ENCODE measurements at places on chromosomes 6 and 20. TPM values are rescaled to one million over a fixed set of nuclear protein-coding genes. Genes with fewer than 3 reads are reported as not detected.

CGA gene
- total RNA-seq: not detected

PTGIS gene
- 17.1 TPM for total RNA-seq

DNA sequence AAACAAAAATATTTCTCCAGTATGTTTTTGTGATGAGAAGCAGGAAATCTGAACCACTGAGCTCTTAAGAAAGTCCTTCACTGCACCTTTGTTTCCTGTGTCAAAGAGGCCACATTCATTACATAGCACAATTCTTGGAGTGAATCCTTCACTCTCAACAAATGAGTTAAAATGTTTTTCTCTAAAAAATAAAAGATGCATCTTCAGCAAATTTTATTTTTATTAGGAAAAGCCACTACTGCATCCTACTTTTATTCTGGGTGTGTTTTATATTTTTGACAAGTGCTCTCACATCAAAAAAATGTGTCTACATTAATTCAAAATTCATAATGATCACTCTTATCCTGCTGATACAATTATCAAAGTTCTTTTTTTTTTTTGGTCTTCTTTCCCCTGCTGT lies 76.3 kb downstream of the PLCB4 start:
- no peak overlapping the region for H3K27ac ChIP-seq
- DNase-seq: no peak
- no peaks in the 10 kb centered on the region for H3K4me1 ChIP-seq
- H3K4me3 ChIP-seq: no peak overlapping the region
- H3K27me3 ChIP-seq: no peaks in the 10 kb centered on the region
- H3K36me3 ChIP-seq: no peaks in the 10 kb centered on the region

VARS2 gene
- 17.4 TPM for total RNA-seq

- H3K4me3 ChIP-seq: no peak overlapping the region
- no peak for DNase-seq
- H3K36me3 ChIP-seq: no peaks in the 10 kb centered on the region
- no peak overlapping the region for H3K27ac ChIP-seq
- H3K4me1 ChIP-seq: peaks cover 15% of the 10 kb centered on the region
- H3K27me3 ChIP-seq: no peaks in the 10 kb centered on the region
These were observed 82.4 kb downstream of the HDGFL1 start for GRCh38 chr6:22651731-22652130.

- no peak overlapping the region for H3K4me3 ChIP-seq
- no peak overlapping the region for H3K27ac ChIP-seq
- H3K36me3 ChIP-seq: no peaks in the 10 kb centered on the region
These were observed 369.1 kb downstream of the MAFB start for GRCh38 chr20:40319741-40320516.

BTN1A1 gene
- total RNA-seq: 0.26 TPM

- no peak for DNase-seq
- H3K27me3 ChIP-seq: no peaks in the 10 kb centered on the region
- no peaks in the 10 kb centered on the region for H3K36me3 ChIP-seq
- no peaks in the 10 kb centered on the region for H3K4me1 ChIP-seq
- no peak overlapping the region for H3K4me3 ChIP-seq
These were observed 26.3 kb upstream of the FAM50B start for GRCh38 chr6:3822747-3823445.

BMP6 gene
- total RNA-seq: 13.7 TPM

DNA sequence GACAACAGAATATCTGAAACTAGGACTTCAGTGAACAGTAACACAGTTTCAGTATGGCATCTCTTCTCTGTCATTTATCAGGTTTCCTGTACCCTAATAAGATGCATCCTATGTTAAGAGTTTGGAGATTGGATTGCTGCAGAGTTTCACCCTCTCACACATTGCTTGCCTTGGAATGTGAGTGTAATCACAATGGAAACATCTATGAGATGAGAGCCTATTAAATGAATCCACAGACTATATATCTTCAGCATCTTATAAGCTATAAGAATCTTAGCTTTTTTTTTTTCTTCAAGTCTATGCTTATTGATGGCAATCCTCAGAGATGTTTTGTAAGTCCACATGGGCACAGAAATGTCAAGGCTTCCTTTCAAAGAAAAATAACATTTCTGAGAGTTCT lies 292.5 kb downstream of the PRKN start:
- no peaks in the 10 kb centered on the region for H3K27me3 ChIP-seq
- H3K4me1 ChIP-seq: no peaks in the 10 kb centered on the region
- no peak overlapping the region for H3K4me3 ChIP-seq
- no peak for DNase-seq

GRCh38 chr6:125612345-125612846 lies 137.0 kb upstream of the HEY2 start:
- H3K27ac ChIP-seq: no peak overlapping the region
- no peak overlapping the region for H3K4me3 ChIP-seq
- no peaks in the 10 kb centered on the region for H3K36me3 ChIP-seq
- no peaks in the 10 kb centered on the region for H3K27me3 ChIP-seq
- DNase-seq: no peak

- DNase-seq: no peak
- no peak overlapping the region for H3K4me3 ChIP-seq
- no peak overlapping the region for H3K27ac ChIP-seq
- no peaks in the 10 kb centered on the region for H3K27me3 ChIP-seq
- H3K36me3 ChIP-seq: no peaks in the 10 kb centered on the region
- no peaks in the 10 kb centered on the region for H3K4me1 ChIP-seq
These were observed 84.6 kb downstream of the ID4 start for GRCh38 chr6:19921786-19922185.

PABPC1L gene
- total RNA-seq: 56.9 TPM

Measured in lung (tissue), 17 donors.